ENCODE measurements at places on chromosomes 5 and 9.

- DNase-seq, result no peak
Measured at GRCh38 chr5:23675456-23675855, 168.0 kb downstream of the PRDM9 start.

DNA sequence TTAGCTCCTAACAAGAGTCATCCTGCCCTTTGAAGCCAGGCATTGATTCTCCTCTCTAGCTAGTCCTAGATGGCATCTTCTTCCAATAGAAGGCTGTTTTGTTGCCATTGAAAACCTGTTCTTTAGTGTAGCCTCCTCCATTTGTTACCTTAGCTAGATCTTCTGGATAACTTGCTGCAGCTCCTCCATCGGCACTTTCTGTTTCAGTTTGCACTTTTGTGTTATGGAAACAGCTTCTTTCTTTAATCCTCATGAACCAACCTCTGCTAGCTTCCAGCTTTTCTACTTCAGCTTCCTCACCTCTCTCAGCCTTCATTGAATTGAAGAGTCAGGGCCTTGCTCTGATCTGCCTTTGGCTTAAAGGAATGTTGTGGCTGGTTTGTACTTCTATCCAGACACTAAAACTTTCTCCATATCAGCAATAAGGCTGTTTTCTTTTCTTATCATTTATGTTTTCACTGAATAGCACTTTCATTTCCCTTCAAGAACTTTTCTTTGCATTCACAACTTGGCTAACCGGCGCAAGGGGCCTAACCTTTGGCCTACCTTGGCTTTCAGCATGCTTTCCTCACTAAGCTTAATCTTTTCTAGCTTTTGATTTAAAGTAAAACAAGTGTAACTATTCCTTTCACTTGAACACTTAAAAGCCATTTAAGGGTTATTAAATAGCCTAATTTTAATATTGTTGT, 166.5 kb upstream of the SLC12A2 start:
- no peak for DNase-seq

- peak; percentile 12 for DNase-seq
Measured at GRCh38 chr5:9358961-9359685, 186.8 kb downstream of the SEMA5A start.

GRCh38 chr5:94745786-94746730, 127.6 kb downstream of the SLF1 start:
- DNase-seq, result no peak

GRCh38 chr5:139684350-139684880, 36.3 kb downstream of the CXXC5 start:
- DNase-seq, result no peak

Data from ACHN (cell line).